ENCODE measurements at places on chromosomes 7 and 10. TPM values are rescaled to one million over a fixed set of nuclear protein-coding genes. Genes with fewer than 3 reads are reported as not detected.

DNA sequence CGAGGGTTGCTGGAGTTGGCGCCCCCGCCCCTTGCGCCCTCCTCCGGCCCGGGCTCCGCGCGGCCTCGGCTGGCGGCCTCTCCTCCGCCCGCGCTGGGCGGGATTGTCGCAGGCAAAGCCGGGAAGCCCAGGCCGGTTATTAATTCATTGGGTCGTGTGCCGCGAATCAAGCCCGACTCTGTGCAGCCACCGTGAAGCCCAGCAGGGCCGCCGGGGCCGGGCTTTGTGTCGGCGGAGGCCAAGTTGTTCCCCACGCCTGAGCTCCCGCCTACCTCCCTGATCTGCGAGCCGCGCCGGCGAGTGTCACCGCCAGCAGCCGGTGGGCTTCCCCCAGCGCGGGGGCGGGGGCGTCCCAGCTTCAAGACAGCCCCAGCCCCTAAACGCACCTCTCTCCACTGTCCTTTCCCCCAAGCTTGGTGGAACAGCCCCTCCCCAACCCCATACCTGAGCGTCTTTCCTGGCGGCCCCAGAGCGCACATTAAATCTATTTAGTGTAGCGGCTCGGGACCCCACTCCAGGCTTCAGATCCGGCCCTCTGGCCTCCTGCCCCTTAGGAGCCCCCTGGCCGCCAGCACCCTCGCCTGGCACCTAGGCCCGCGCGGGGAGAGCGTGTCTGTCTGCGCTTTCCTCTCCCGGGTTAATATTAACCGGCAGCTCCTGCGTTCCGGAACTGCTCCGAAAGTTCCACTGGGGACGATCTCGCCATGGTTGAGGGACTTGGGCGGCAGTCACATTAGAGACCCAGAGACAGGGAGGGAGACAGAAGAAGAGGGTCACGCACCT lies 3.5 kb downstream of the SHH start:
- H3K4me1 ChIP-seq = peaks cover 6% of the 10 kb centered on the region
- peaks cover 87% of the 10 kb centered on the region for H3K27me3 ChIP-seq
- peak; percentile 80 for DNase-seq
- no peaks in the 10 kb centered on the region for H3K36me3 ChIP-seq
- H3K4me3 ChIP-seq = peak overlapping the region; percentile 78
- H3K27ac ChIP-seq = no peak overlapping the region

DNA sequence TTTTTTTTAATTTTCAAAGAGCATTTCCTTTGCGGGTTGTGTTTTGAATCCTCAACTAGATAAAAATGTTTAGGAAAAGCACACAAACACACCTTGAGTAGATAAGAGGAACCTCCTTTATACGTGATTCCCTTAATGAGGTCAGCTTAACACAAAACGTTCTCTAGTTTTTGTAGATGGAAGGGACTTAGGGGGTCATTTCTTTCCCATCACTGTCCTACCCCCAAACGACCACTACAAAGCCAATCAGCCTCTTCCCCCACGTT lies 1.2 kb downstream of the SUV39H2 start:
- H3K36me3 ChIP-seq = peaks cover 7% of the 10 kb centered on the region
- peaks cover 5% of the 10 kb centered on the region for H3K4me1 ChIP-seq
- H3K27me3 ChIP-seq = no peaks in the 10 kb centered on the region
- peak overlapping the region; percentile 95 for H3K4me3 ChIP-seq
- no peak overlapping the region for H3K27ac ChIP-seq
- DNase-seq = no peak

- H3K4me1 ChIP-seq = no peaks in the 10 kb centered on the region
- H3K27ac ChIP-seq = no peak overlapping the region
- H3K27me3 ChIP-seq = no peaks in the 10 kb centered on the region
- no peak overlapping the region for H3K4me3 ChIP-seq
- no peaks in the 10 kb centered on the region for H3K36me3 ChIP-seq
These were observed 49.6 kb upstream of the SORCS3 start for GRCh38 chr10:104591441-104591840.

DNA sequence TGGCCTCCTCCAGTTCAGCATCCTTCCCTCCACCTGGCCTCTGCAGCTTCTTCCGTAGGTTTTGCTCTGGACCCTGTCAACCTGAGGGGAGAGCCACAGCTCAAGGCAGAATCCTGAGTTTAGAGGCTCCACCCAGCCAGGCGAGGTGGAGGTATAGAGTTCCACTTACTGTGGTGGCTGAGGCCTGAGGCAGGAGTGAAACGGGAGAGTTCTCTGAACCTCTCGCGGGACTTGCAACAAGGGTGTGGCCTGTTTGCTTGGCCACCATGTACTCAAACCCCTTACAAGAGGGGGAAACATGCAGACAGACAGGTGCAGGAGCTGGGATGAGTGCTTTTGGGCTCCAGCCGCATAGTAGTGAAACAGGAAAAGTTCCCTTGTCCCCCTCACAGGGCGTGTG lies 154.0 kb upstream of the C7orf33 start:
- no peak overlapping the region for H3K27ac ChIP-seq
- H3K4me3 ChIP-seq = no peak overlapping the region
- H3K36me3 ChIP-seq = no peaks in the 10 kb centered on the region
- no peak for DNase-seq
- H3K4me1 ChIP-seq = no peaks in the 10 kb centered on the region
- H3K27me3 ChIP-seq = no peaks in the 10 kb centered on the region

DNA sequence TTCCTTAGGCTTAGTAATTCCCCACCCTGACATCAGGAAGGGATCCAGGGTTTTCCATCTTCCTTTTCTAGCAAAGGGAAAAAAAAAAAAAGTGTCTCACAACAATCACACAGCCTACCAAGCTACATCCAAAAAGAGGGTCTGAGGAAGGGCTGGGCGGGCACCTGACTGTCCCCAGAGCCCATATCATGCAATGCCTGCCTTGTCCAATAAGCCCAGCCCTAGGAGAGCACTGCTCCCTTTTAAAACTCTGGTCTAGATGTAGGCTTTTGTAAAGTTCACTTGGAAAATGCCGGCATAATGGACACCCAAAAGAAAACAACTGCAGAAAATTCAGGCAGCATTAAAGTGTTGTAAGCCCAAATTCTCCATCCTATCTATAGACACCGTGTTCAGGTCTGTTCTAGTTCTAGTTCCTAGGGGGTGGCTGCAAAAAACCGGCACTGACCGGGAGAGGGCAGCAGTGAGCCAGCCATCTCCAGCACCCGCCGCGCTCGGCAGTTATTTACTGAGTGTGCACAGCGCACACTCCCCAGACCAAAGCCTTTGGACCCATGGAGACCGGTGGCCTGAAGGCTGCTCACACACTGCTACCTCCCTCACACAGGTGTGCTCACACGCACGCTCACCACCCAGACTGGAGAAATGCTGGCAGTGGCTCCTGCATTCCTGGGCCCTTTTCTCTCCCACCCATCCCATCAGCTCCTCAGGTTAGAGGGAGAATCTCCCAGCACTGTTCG lies 48.7 kb downstream of the PODXL start:
- no peak overlapping the region for H3K4me3 ChIP-seq
- H3K4me1 ChIP-seq = peaks cover 16% of the 10 kb centered on the region
- H3K27me3 ChIP-seq = no peaks in the 10 kb centered on the region
- peak; percentile 89 for DNase-seq

DNA sequence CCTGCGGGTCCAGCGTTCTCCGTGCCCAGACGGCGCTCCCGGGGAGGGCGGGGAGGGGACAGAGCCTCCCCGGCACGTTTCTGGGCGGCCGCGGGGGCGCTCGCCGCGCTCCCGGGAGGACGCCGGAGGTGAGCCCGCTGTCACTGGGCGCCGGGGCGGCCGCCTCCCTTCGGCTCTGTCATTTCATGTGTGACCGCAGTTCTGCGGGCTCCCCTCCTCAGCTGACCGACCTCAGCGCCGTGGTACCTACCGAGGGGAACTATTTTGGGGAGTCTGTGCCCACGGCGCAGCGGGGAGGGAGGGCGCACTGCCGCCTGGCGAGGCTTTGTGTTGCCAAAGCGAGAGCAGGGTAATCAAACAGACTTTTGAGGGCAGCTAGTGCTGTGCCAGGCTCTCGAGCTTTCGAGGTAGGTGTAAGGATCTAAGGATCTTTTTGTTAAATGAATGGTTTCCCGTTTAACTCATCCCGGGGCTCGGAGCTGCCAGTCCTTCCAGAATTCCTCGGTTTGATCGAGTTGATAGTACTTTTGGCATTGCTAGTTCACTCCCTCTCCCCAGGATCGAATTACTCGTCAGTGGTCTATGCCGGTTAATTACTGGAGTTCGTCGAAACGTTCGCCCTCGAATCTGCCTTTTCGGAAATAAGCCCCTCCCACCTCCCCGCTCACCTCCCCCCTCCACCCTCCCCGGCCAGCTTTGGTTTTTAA lies 1.9 kb downstream of the ARID5B start:
- peak overlapping the region; percentile 91 for H3K4me3 ChIP-seq
- H3K27me3 ChIP-seq = peaks cover 25% of the 10 kb centered on the region
- H3K4me1 ChIP-seq = peaks cover under 1% of the 10 kb centered on the region
- peak; percentile 76 for DNase-seq
- no peak overlapping the region for H3K27ac ChIP-seq
- H3K36me3 ChIP-seq = no peaks in the 10 kb centered on the region

DNA sequence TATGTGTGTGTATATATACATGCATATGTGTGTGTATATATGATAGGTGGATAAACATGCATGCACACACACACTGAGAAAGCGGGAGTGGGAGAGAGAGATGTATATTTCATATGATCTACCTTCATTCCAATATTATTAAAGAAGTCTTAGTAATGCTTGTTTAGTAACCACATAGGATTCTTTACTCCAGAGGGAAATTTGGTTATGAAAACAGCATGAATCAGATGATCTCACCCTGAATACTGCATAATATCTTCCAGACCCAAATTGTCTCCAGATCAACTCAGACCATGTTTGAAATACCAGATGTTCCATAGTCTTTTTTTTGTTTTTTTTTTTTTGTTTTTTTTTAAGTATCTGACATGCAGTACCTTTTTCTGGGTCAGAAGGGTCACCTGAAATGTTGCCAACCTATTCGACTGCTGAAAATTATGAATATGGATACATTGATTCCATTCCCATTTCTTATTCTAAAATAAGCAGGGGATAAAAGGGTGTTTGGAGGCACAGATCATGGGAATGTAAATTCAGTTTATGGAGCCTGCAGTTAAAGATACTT lies 17.4 kb downstream of the TES start:
- no peak overlapping the region for H3K4me3 ChIP-seq
- H3K4me1 ChIP-seq = peaks cover 2% of the 10 kb centered on the region
- no peak overlapping the region for H3K27ac ChIP-seq
- no peak for DNase-seq
- H3K36me3 ChIP-seq = no peaks in the 10 kb centered on the region

- no peaks in the 10 kb centered on the region for H3K36me3 ChIP-seq
- DNase-seq = no peak
- no peak overlapping the region for H3K27ac ChIP-seq
These were observed 75.0 kb downstream of the WNT2 start for GRCh38 chr7:117247809-117248208.

Gene KLLN
- 0.32 TPM for total RNA-seq

Gene CALHM3
- not detected for total RNA-seq

Gene WDR11
- total RNA-seq = 96.1 TPM

Gene AZGP1
- not detected for total RNA-seq

Gene CYP26C1
- total RNA-seq = 0.35 TPM
